ENCODE measurements at places on chromosomes 7 and 10.

DNA sequence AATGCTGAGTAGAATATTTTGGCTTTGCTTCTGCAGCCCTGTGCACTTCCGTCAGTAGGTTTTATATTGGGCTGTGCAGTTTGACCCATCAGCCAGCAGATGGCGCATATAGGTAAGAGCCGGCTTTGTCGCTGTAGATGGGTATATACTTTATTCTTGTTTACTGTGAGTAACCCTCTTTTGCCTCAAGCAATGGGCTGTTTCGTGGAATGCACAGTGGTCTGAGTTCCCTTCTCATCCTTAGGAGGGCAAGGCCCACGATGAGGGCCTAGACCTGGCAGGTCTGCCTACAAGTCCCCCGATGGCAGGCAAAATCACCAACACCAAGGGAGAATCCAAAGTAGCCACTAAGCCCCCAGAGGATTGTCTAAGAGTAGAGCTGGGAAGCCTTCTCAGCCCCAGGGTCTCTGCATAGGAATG is 1002.9 kb upstream of the KCND2 start:
- ATAC-seq = peak; percentile 99

GRCh38 chr7:27201580-27202017 is 1.7 kb upstream of the HOXA13 start:
- peak; percentile 6 for ATAC-seq

- ATAC-seq = no peak
Observed at GRCh38 chr10:123151737-123152135, 2.5 kb upstream of the BUB3 start.

DNA sequence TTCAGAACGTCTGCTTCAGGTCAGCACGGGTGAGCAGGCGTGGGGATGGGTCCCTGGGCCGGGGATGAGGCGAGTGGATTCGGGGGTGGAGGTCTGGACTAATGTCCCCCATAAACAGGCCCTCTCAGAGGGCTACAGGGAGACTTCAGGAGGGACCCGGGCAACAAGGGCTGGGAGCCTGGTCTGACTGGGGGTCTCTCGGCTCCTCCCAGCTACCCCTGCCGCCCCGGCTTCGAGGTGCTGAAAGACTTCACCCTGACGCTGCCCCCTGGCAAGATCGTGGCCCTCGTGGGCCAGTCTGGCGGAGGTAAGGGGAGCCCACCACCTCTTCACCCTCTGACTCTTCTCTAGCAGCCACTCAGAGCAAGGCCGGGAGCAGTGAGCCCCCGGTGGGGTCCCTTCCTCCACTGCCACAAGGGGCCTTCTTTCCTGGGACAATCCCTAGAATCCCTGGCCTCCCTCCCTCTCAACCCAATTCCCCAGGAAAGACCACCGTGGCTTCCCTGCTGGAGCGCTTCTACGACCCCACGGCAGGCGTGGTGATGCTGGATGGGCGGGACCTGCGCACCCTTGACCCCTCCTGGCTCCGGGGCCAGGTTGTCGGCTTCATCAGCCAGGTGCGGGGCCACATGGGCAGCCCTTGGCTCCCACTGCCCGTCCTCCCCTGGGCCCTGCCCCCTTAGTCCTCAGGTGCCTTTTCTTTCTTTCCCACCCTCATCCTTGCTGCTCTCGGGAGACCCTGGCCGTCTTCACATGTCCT is 7.5 kb upstream of the ASIC3 start:
- no peak for ATAC-seq

DNA sequence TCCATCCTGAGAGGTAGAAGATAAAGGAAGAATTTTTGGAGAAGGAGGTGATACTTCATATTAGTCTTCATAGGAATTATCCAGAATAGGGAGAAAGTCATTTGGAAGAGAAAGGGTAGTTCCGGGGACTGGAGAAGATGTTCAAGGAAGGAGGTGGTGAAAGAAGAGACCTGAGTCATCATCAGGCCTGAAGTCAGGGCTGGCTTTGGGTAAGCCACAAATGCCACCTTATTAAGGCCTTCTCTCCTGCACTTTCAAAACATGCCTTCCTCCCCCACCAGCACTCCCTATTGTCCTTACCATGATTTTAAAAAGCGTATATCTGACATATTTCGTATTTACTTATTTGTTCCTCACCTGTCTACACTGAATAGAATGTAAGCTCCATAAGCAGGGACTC is 112.2 kb upstream of the LRGUK start:
- no peak for ATAC-seq

DNA sequence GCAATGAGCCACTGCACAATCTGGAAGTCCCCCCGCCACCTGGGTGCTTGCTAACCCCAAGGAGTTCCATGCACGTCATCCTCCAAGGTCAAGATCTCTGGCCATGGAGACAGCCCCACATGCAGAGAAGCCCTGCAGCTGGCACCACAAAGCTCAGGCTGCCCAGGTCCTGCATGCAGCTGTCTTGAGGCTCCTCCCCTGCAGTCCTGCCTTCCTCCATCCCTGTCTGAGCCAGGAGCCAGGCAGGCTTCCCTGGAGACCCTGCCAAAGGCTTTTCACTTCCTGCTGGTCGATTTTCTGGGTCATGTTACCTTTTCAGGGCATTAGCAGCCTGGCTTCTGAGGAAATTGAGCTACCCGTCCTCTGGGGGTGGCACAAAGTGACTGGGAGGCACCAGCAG is 12.5 kb upstream of the TMEM72 start:
- no peak for ATAC-seq

DNA sequence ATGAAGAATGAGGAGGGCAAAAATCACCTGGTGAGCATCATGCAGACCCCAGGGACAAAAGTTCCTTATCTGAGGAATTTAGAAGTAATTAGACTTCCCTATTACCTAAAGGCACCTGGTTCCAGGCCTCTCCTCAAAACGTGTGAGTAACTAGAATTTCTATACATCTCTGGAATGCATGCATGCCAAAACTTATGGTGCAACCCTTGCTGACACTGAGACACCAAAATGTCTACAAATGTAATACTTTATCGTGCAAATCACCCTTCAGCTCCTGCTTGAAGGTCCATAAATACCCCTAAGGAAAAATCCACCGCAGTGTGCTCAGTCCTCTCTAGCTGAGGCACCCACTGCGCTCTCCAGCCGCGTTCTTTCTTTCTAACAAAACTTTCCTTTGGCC is 84.2 kb downstream of the PAXIP1 start:
- no peak for ATAC-seq

DNA sequence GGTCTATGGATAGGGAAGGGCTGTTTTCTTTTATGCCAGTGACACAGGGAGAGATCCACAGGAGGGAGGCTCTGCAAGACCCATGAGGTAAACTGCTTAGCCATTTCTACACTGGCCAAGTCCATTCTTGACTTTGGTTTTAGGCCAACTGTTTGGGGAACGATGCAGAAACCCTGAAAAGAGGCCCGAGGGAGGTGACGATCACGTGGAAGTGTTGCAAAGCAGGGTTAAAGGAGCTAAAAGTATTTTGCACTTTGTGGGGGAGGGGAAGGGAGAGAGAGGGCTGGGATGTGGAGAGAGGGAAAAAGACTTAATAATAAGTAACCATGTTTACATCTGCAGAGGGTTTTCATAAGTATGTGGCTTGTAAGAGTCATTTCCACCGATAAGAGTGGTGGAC is 239.7 kb downstream of the EMX2 start:
- ATAC-seq = no peak

GRCh38 chr7:8536431-8536830 is 103.0 kb downstream of the NXPH1 start:
- no peak for ATAC-seq

- no peak for ATAC-seq
Observed at GRCh38 chr10:7969623-7970022, 84.9 kb upstream of the GATA3 start.

GRCh38 chr10:88620441-88620840 is 33.9 kb downstream of the LIPJ start:
- no peak for ATAC-seq

GRCh38 chr7:152902054-152902453 is 142.5 kb downstream of the ACTR3B start:
- ATAC-seq = no peak

- ATAC-seq = no peak
Observed at GRCh38 chr7:102306916-102307677, 20.4 kb downstream of the SH2B2 start.

DNA sequence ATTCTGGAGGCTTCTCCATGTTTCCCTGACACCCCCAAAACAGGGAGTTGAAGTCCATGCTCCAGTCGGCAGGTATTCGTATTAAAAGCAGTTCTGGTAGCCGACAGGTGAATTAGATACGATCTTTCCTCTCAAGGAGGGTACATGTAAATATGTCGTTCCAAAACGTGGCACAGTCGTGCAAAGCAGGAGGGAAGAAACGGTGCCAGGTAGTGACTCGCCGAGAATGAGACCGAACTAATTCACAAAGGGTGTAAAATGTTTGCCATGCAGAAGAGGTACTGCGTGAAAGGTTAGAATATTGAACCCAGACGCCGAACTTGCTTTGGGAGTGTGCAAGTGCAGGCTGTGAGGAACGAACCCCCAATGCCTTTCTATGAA is 483 bp downstream of the EDRF1 start:
- ATAC-seq = no peak

- peak; percentile 100 for ATAC-seq
Observed at GRCh38 chr10:122953902-122954730, at the start of gene C10orf88. TSS of gene C10orf88 (minus strand) at chr10:122954227. CDS start at chr10:122954178, 49 bp downstream.

- peak; percentile 57 for ATAC-seq
Observed at GRCh38 chr7:70208236-70209063, 610.2 kb downstream of the AUTS2 start.

- ATAC-seq = no peak
Observed at GRCh38 chr10:131212763-131213325, 98.7 kb downstream of the TCERG1L start.

GRCh38 chr10:98436704-98437103 is 10.0 kb downstream of the HPS1 start:
- ATAC-seq = no peak

GRCh38 chr7:95104739-95105138 is 197.3 kb downstream of the PPP1R9A start:
- ATAC-seq = peak; percentile 74

GRCh38 chr7:2354939-2355704 is 495 bp downstream of the EIF3B start:
- ATAC-seq = no peak

GRCh38 chr7:50147951-50148808 is 55.1 kb upstream of the ZPBP start:
- no peak for ATAC-seq

DNA sequence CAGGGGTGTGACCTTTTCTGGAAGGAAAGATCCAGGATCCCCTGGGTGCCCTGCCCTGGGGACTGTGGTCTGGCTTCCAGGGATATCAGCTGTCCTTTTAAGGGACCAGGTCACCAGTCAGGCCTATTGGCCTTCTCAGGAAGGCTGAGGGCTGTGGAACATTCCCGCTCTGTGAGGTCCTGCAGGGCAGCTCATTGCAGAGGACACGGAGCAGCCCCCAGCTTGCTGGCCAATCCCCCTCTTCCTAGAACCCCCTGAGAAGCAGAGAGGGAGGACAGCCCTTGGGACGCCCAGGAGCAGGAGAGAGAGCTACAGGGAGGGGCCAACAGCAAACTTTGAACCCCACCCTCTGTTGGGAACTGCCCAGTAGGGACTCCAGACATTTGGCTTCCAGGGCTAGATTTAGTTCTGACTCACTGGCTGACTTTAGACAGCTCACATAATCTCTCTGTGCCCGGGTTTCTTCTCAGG is 67.9 kb upstream of the COL13A1 start:
- ATAC-seq = peak; percentile 39

DNA sequence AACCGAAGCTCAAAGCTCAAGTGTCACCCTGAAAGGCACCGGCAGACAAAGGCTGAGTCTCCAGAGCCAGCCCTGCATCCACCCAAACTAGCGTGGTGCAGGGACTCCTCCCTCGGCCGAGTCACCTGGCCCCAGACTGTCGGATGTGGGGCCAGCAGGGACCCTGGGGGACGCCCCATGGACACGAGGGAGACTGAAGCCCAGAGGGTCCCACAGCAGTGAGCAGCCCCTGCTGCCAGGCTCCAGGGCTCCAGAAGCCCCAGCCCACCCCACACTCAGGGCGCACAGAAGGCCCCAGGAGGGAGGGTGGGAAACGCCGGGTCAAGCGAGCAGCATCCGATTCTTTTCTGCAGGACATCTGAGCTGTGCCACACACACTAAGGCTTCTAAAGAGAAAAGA is 20.2 kb downstream of the GPR146 start:
- ATAC-seq = no peak

GRCh38 chr7:158676171-158676840 is 28.3 kb downstream of the NCAPG2 start:
- no peak for ATAC-seq

DNA sequence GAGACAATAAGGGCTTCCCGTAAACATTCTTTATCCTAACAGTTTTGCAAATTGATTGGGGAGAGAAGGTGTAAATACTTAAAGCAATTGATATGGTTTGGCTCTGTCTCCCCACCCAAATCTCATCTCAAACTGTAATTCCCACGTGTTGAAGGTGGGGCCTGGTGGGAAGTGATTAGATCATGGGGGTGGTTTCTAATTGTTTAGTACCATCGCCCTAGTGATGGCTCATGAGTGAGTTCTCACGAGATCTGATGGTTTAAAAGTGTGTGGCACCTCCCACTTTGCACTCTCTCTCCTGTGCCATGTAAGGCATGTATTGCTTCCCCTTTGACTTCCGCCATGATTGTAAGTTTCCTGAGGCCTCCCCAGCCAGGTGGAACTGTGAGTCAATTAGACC is 22.1 kb upstream of the CAPZA2 start:
- no peak for ATAC-seq

DNA sequence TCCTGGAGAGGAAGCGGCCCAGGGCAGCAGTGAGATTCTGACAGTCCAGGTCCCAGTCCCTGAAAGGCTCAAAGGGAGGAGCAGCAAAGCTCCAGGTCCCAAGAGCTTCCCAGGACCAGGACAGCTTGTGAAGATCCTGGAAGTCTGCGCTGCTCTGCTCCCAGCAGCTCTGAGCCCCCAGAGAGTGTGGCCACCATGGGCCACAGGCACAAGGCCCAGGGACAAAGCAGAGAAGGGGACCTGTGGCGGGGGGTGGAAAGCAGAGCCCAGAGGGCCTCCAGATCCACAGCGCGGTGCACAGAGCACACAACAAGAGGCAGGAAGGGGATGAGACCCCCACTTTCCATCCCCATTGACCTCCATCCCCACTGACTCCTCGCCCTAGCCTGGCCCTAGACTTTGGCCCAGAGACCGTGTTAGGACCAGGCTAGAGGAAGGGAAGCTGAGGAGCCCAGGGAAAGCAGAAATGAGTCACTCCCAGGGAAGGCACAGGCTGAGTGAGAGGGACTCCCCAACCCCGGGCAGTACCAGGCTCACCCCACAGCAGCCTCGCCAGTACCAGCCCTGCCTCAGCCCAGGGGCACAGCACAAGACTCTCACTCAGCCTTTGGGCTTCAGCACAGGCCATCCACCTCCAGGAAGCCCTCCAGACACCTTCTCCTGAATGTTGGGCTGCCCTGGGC is 75.5 kb downstream of the GRID1 start:
- no peak for ATAC-seq
